HS-27A (cell line): ENCODE measurements at places on chromosomes 3 and 15.

- DNase-seq: no peak
These were observed 585 bp downstream of the SLCO3A1 start for GRCh38 chr15:91853948-91854638.

DNA sequence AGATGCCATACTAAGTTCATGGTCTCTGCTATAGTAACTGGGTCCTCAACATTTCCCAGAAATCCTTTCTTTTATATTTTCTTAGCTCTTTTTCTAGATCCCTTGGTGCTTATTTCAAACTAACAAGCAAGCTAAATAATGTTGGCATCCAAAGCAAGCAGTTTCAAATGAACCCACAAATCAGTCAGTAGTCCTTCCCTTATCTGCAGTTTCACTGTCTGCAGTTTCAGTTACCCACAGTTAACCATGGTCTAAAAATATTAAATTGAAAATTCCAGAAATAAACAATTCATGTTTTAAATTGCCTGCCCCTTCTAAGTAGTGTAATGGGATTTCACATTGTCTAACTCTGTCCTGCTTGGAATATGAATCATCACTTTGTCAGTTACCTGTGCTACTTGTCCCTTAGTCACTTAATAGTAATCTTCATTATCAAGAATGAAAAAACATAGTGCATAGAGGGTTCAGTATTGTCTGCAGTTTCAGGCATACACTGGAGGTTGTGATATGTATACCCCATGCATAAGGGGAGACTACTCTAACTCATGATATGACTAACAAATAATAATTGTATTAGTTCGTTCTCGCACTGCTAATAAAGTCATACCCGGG, 633.7 kb downstream of the MECOM start:
- no peak for DNase-seq

GRCh38 chr3:117873249-117873600, 1161.4 kb downstream of the IGSF11 start:
- DNase-seq: no peak

GRCh38 chr3:72414481-72415016, 433.7 kb downstream of the SHQ1 start:
- DNase-seq: no peak

DNA sequence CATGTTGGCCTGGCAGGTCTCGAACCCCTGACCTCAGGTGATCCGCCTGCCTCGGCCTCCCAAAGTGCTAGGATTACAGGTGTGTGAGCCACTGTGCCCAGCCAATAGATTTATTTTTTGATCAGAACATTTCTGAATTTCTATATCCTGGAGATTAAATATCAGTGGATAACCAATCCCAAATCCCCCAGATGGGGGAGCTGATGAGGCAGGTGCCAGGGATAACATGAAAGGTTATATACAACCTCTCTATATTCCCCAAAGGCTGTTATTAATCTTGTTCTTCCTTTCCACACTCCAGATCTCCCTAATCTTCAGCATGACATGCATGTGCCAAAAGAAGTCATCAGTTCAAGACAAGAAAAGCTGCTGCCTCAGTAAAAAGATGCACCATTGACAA, 112.3 kb downstream of the WDR76 start:
- no peak for DNase-seq

DNA sequence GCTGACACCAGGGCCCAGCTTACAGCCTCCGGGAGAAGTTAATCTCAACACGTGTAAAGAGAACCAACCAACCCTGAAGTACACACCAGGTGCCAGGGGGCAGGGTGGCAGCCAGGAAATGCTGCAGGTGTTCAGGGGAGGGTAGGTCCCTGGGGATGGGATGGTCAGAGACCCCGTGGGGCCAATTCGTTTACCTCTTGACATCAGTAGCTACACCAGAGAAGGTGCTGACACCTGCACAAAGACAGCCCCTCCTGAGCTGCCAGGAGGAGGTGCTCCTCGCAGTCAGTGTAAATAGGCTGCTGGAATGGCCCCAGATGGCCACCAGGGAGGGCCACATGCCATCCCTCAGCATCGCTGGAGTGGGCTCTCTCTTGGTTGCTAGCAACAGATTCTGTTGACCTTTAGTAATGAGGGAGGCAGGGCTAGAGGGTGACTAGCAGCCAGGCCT, 52.8 kb downstream of the CORO2B start:
- no peak for DNase-seq

GRCh38 chr15:62895905-62896316, 146.6 kb upstream of the TPM1 start:
- peak; percentile 79 for DNase-seq

- no peak for DNase-seq
These were observed 54.8 kb upstream of the UTS2B start for GRCh38 chr3:191385101-191385500.

DNA sequence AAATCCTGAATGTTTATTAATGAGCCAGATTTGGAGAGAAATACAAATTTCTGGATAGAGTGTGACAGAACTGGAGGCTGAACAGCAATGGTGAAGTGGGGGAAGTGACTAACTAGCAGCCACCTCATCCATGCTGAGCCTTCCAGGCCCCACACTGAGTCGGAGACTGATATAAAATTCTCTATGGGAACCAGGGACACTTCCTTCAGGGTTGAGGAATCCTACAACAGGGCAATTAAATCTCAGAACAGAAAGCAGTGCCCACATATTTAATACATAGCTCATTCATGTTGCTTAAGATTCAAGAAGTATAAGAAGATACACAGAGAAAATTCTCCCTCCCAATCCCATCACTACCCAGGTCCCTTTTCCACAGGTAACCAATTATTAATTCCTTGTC, 49.3 kb downstream of the HACD2 start:
- no peak for DNase-seq

DNA sequence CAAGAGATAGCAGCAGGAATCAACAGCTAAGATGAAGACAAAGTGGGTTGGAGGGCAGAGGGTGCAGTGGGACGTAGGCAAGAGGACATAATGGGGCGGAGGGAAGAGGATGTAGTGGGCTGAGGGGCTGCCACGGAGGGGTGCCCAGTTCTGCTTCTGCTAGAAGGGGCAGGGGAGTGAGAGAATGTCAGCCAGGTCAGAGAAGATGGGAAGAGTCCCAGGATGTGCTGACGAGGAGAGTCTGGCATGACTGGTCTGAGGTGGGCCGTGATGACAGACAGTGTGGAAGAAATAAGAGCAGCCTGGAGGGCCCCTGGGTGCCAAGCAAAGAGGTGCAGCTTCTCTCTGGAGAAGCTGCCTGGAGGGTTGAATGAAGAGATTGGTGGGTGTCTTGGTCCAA, 4.0 kb downstream of the SPSB4 start:
- DNase-seq: no peak

- DNase-seq: no peak
These were observed 251.5 kb downstream of the FAM43A start for GRCh38 chr3:194937144-194937543.

- peak; percentile 81 for DNase-seq
These were observed 110.8 kb downstream of the GREM1 start for GRCh38 chr15:32828507-32829186.

DNA sequence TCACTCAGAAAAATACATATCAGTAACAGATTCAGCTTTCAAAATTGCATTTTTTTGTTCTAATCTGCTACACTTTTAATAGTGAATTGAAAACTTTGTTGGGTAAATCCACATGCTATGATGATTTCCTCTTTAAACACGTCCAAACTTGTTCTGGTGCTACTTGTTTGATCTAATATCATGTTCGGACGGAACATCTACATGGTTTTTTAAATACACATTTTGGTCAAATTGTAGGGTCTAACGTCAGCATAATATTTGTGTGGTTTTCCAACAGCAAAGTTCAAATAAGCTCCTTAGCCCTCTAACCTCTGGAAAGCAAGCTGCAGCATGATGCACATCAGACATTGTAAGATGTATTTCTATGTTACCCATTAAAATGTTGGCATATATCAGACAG, 98.5 kb upstream of the OSTN start:
- DNase-seq: no peak

- DNase-seq: no peak
These were observed 10.4 kb upstream of the CLK3 start for GRCh38 chr15:74604983-74605794.
